Mesothelial cell of epicardium (in vitro differentiated cells): ENCODE measurements at places on chromosomes 6 and 20. TPM values are rescaled to one million over a fixed set of nuclear protein-coding genes. Genes with fewer than 3 reads are reported as not detected.

The GSTA2 gene
- total RNA-seq = not detected in 3 replicates

The LTA gene
- 0.16 to 0.18 TPM in 2 of 3 replicates, not detected in the other for total RNA-seq

The DDX43 gene
- not detected in 3 replicates for total RNA-seq

The SIRPB1 gene
- 0.43 to 0.93 TPM (median 0.54 TPM) in 3 replicates for total RNA-seq

DNA sequence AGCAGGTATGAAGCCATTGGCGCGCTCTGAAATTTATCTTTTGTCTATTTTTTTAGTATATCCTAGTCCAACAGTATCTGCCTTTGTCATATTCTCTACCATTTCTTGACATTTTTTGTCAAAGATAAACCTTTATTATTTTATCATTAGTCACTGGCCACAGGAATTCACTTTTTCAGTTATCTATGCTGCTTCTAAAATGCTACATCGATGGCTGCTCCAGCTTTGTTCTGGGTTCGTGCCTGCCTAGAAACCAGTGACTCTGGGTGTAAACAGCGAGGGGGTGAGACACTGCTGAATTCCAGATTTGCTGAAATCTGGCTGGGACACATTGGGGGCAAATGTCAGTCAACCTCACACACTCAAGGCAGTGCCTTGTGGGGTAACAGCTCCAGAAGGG, 193.4 kb downstream of the CDC5L start:
- DNase-seq = no peak

GRCh38 chr6:49550492-49551077, at the start of gene C6orf141:
Gene C6orf141 (plus strand): TSS chr6:49550668. CDS start chr6:49550793, 125 bp downstream.
- peak; percentile 42 for DNase-seq

DNA sequence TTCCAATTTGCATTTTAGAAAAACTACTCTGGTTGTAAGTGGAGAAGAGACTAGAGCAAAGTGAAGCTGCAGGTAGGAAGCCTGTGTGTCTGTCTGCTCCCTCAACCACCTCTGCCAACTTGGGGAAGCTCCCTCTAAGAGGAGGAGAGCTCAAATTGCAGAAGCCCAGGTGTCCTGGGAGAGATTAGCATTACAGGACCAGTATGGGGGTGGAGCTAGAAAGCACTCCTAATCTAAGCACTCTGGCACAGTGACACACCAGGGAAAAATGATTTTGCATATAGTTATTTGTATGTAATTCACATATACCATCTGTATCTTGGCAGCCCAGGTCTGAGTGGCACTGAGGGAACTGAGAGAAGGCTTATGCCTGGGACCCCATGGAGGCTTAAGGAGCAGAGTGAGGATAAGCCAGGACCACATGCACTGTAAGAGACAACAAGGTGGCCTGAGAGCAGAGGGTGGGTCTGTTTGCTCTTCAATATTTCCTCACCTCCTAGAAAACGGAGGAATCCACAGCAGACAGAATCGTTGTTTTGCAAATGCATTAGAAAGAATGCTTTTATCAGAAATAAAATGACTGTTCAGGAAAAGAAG, 13.6 kb downstream of the GSTA2 start:
- DNase-seq = no peak

- DNase-seq = no peak
These were observed 326.1 kb downstream of the PRL start for GRCh38 chr6:21970569-21971300.

DNA sequence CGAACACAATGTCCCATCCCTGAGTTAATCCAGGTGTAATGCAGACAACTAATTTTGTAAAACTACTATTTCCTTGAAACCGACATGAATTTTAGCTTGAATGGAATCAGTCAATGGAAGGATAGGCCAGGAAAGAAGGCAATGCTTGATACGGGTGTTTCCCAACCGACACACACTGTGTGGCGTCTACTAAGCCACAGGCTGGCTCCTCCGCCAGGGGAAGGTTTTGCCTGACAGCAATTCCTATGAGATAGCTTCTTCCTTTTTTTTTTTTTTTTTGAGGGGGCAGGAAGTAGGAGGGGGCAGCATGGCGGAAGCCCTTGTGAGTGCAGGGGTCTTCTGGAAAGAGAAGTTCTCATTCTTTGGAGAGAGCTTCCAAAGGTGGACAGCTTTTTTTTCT, 12.0 kb upstream of the LAMA4 start:
- no peak for DNase-seq

- DNase-seq = no peak
These were observed 285.3 kb downstream of the CDC5L start for GRCh38 chr6:44672841-44673240.

- DNase-seq = no peak
These were observed 88.8 kb downstream of the FYN start for GRCh38 chr6:111784433-111784832.

GRCh38 chr6:90460051-90460450, 126.8 kb downstream of the MAP3K7 start:
- DNase-seq = no peak

GRCh38 chr6:31900917-31901414, 920 bp downstream of the ZBTB12 start:
- no peak for DNase-seq

GRCh38 chr6:45686841-45687569, 309.3 kb upstream of the SUPT3H start:
- no peak for DNase-seq

GRCh38 chr6:90997076-90997475, 410.2 kb upstream of the MAP3K7 start:
- no peak for DNase-seq

DNA sequence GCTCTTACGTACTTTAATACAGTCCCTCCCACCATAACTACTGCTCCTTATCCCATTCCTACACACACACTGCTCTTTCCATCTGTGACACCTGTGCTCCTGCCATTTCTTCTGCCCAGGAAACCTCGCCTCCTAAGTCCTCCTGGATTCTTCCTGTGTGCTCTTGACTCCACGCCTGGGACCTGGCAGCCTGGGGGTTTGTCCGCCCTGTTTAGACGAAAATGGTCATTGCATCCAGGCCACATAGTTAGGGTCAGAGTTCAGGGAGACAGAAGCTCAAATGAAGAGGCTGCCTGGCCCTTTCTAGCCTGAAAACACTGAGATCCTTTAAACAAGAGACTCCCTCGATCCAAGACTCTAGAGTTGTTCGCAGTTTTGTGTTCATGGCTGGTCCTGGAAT, 17.4 kb upstream of the CTNNBL1 start:
- no peak for DNase-seq

DNA sequence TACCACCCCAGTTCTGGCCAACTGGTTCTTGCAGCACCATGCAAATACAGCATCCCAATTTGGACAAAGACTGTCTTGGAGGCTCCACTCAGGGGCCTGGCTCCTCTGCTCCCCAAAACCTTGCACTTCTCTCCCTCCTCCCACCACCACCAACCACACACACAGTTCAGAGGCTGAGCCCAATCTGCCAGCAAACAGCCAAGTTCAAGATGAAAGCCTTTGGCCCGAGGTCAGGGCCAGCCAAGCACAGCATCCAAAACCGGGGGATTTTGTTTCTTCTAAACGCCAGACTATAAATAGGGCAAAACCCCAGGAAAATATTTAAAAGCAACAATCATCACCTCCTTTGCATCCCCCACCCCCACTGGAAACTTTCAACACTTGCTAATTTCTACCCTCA, 5.7 kb downstream of the KCNK5 start:
- no peak for DNase-seq

DNA sequence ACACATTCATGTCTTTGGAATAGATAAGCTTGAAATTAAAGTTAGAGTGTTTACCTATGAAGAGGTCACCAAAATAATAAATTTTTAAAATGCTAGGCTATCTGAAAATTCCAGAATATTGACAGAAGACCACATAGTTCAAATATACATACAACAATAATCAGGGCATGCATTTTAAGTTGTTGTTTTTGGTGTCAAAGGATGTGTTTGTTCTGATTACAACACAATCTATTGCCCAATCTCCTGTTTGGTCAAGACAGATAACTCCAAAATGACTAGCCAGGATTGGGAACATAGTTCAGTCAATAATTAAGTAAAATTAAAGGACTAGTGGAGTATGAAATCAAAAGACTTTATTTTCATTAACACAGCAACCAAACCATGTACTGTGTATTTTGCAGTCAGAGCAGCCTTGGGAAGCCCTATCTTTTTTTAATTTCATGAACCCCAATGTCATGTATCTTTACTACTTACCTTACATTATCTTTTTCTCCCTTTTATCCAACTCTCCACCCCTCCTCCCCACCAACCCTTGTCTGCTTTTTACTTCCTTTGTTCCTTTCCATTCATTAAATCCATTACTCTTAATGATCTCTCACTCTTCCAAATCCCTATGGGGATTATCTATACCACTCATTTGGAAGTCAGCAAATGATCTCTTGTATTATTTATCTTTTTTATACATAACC, 111.2 kb downstream of the CDK19 start:
- no peak for DNase-seq

DNA sequence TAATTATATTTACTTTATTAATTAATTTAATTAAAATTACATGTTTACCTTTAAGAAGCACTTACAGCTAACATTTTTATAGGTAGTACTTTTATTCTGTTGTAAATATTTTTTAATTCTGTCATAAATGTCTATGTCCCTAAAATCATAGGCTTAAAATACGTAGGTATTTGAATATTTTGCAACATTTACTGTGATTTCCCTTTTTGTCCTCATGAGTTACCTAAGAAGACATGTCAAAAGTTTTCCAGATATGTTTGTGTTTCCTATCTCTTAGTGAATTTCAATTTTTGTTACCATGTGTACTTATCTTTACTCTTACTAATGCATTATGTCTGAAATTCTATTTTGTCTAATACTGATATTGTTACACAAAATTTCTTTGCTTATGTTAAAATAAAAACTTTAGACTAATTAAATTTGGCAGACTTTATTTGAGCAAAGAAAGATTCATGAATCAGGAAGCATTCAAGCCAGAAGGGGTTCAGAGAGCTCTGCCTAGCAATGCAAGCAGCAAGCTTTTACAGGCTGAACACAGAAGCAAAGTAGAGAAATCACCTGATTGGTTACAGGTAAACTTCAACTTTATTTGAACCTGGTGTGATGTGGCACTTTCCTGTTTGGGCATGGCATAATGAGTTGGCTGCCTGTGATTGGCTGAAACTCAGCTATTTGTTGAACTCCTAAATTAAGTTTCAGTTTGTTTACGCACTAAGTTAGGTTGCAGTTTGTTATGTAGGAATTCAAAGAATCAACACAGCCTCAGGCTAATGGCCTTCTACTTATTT, 123.2 kb upstream of the TMEM170B start:
- no peak for DNase-seq

GRCh38 chr6:33080127-33081089, 4.6 kb downstream of the HLA-DPB1 start:
- no peak for DNase-seq
